Colonic mucosa (tissue), 4 donors: ENCODE measurements at places on chromosomes 5 and 9. TPM values are rescaled to one million over a fixed set of nuclear protein-coding genes. Genes with fewer than 3 reads are reported as not detected.

TMEM232 gene
- 2.1 TPM for total RNA-seq

TRIM36 gene
- total RNA-seq = 26.9 TPM

OLFM1 gene
- total RNA-seq = 8.9 TPM

MYMK gene
- not detected for total RNA-seq

PRSS3 gene
- total RNA-seq = 191 TPM

PTAR1 gene
- 64.4 TPM for total RNA-seq

GRCh38 chr5:40734986-40735385 is 20.8 kb downstream of the TTC33 start:
- peak overlapping the region; percentile 68 for H3K27ac ChIP-seq
- H3K4me1 ChIP-seq = peaks cover 11% of the 10 kb centered on the region
- H3K4me3 ChIP-seq = no peak overlapping the region

DNA sequence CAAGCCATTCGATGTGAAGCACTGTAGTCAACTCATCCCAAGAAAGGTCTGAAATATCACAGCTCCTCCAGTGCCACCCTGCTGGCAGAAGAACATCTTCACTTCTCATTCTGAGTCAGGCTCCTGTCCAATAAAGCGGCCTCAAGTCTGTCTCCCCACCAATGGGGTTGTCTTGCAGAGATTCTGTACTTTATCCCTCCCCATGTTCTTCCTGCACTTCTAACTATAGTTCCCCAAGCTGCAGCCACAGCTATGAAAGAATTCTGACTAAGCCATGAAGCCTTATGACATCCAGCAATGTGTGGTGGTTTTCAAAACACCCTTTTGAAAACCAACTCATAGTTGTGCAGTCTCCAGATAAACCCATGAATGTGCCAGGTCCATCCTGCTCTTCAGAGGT is 6.8 kb downstream of the MACROH2A1 start:
- H3K27me3 ChIP-seq = no peaks in the 10 kb centered on the region
- no peak overlapping the region for H3K4me3 ChIP-seq
- no peak for DNase-seq
- H3K36me3 ChIP-seq = no peaks in the 10 kb centered on the region
- H3K27ac ChIP-seq = no peak overlapping the region

DNA sequence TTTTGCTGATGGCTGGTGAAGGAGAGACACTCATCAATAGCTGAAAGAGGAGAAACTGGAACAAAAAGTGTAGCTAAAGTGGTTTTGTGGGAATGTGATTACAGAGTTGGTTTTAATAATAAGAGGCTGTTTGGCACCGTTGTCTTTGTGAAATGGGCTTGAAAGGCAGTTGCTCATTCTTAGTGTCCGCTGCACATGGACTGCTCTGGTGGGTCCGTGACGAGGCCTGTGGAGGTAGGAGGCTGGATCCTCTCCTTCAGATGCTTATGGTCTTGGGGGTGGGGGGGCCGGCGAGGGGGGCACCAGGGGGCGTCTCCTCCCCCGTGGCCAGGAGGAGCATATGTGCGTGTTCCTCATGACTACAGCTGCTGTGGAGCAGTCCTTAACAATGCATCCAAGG is 29.8 kb downstream of the FUBP3 start:
- no peak overlapping the region for H3K27ac ChIP-seq
- no peak for DNase-seq
- no peaks in the 10 kb centered on the region for H3K36me3 ChIP-seq
- H3K4me1 ChIP-seq = no peaks in the 10 kb centered on the region
- H3K4me3 ChIP-seq = no peak overlapping the region

- H3K27ac ChIP-seq = no peak overlapping the region
- no peak for DNase-seq
- H3K27me3 ChIP-seq = no peaks in the 10 kb centered on the region
Measured at GRCh38 chr9:130830231-130830760, 4.8 kb upstream of the ABL1 start.

GRCh38 chr9:117135501-117136098 is 279.3 kb downstream of the ASTN2 start:
- no peaks in the 10 kb centered on the region for H3K27me3 ChIP-seq
- H3K36me3 ChIP-seq = no peaks in the 10 kb centered on the region
- no peak overlapping the region for H3K27ac ChIP-seq
- H3K4me1 ChIP-seq = no peaks in the 10 kb centered on the region
- no peak for DNase-seq
- no peak overlapping the region for H3K4me3 ChIP-seq

DNA sequence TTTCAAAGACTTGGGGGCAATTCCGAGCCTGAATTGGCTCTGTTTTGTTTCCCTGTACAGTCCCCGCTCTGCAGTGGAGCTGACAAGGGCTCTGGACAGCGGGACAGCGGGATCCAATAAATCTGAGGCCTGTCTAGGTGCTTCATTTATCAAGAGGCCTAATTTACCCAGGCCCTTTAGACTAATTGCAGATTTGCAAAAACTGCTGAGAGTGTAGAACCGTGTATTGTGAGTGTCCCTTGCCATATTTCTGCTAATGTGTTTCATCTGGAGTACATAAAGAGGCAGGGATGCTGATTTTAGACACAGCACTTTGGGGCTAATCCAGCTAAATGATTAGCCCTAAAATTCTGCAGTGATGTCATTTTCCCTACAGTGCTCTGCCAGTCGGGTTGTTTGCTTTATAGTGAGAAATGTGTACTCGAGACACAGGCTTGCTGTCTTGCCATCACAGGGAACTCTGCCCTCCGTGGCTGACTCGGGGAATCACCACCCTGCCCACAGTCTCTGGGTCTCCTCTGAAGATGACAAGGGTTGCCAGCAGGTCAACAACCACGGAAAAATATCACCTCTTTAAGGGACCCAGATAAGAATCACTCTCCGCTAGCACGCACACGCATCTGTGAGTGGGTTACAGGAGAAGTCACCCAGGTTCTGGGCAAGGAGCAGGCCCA is 592.0 kb downstream of the BNC2 start:
- no peaks in the 10 kb centered on the region for H3K27me3 ChIP-seq
- no peaks in the 10 kb centered on the region for H3K36me3 ChIP-seq
- no peak for DNase-seq
- no peak overlapping the region for H3K27ac ChIP-seq

- DNase-seq = no peak
- no peak overlapping the region for H3K27ac ChIP-seq
- H3K4me3 ChIP-seq = no peak overlapping the region
- H3K4me1 ChIP-seq = no peaks in the 10 kb centered on the region
- H3K27me3 ChIP-seq = no peaks in the 10 kb centered on the region
Measured at GRCh38 chr9:36017278-36017677, 19.4 kb upstream of the RECK start.

GRCh38 chr5:97998941-97999340 is 774.5 kb upstream of the RGMB start:
- no peak overlapping the region for H3K4me3 ChIP-seq
- no peak for DNase-seq
- no peaks in the 10 kb centered on the region for H3K4me1 ChIP-seq
- H3K27ac ChIP-seq = no peak overlapping the region
- no peaks in the 10 kb centered on the region for H3K36me3 ChIP-seq

GRCh38 chr5:1876660-1877064 is 6.1 kb downstream of the IRX4 start:
- no peak for DNase-seq
- no peak overlapping the region for H3K27ac ChIP-seq
- peaks cover 65% of the 10 kb centered on the region for H3K27me3 ChIP-seq
- H3K4me3 ChIP-seq = no peak overlapping the region
- H3K36me3 ChIP-seq = no peaks in the 10 kb centered on the region

DNA sequence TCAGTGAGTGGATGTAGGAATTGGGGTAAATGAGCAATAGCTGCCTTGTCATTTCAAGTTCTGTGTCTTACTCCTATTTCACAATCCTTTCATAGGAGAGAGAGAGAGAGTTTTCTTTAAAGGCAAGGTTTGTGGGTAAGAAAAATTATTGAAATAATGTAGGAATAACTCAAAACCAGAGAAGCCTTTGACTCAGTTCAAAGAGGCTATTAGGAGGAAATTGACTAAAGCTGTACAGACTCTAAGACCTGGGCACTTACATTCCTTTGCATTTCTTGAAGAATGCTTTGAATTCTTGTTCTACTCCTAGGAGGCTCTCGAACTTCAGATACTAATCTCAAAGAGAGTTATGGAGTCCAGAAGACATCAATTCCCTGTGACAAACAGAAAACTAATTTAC is 257.1 kb downstream of the FBXL7 start:
- no peaks in the 10 kb centered on the region for H3K4me1 ChIP-seq
- H3K27ac ChIP-seq = no peak overlapping the region
- no peak for DNase-seq
- H3K36me3 ChIP-seq = no peaks in the 10 kb centered on the region
